ENCODE measurements at places on chromosomes 11 and 22. TPM values are rescaled to one million over a fixed set of nuclear protein-coding genes. Genes with fewer than 3 reads are reported as not detected.

GUCY1A2 gene
- polyA plus RNA-seq, result not detected

LMO1 gene
- not detected for polyA plus RNA-seq

POU2AF3 gene
- not detected for polyA plus RNA-seq

GPR83 gene
- not detected for polyA plus RNA-seq

TREH gene
- polyA plus RNA-seq, result not detected

KBTBD3 gene
- 11.7 TPM for polyA plus RNA-seq

SPA17 gene
- 0.36 TPM for polyA plus RNA-seq

ACRV1 gene
- polyA plus RNA-seq, result not detected

BIK gene
- 0.45 TPM for polyA plus RNA-seq

SCGB1D1 gene
- not detected for polyA plus RNA-seq

TEX54 gene
- polyA plus RNA-seq, result 2.0 TPM

DEUP1 gene
- not detected for polyA plus RNA-seq

OR8G5 gene
- not detected for polyA plus RNA-seq

HDAC10 gene
- 10.0 TPM for polyA plus RNA-seq

HBB gene
- 747 TPM for polyA plus RNA-seq

SCYL1 gene
- polyA plus RNA-seq, result 17.8 TPM

FAM111B gene
- polyA plus RNA-seq, result 3.1 TPM

MAJIN gene
- not detected for polyA plus RNA-seq

MOGAT2 gene
- not detected for polyA plus RNA-seq

CNGA4 gene
- not detected for polyA plus RNA-seq

PC gene
- polyA plus RNA-seq, result 4.2 TPM

HMGXB4 gene
- polyA plus RNA-seq, result 15.3 TPM

PHF21B gene
- not detected for polyA plus RNA-seq

NRXN2 gene
- polyA plus RNA-seq, result 0.44 TPM

WEE1 gene
- 7.7 TPM for polyA plus RNA-seq

KIAA1671 gene
- 0.43 TPM for polyA plus RNA-seq

SCT gene
- not detected for polyA plus RNA-seq

KDM4D gene
- not detected for polyA plus RNA-seq

HPX gene
- polyA plus RNA-seq, result not detected

IGHMBP2 gene
- polyA plus RNA-seq, result 8.7 TPM

All from immature natural killer cell (primary cell).